ENCODE measurements at places on chromosomes 2 and 18.
A peak's percentile ranks its signal among the peaks of the same experiment; 100 is the strongest.

- DNase-seq = no peak
These were observed 473 bp downstream of the ELMOD3 start for GRCh38 chr2:85355073-85355410.

DNA sequence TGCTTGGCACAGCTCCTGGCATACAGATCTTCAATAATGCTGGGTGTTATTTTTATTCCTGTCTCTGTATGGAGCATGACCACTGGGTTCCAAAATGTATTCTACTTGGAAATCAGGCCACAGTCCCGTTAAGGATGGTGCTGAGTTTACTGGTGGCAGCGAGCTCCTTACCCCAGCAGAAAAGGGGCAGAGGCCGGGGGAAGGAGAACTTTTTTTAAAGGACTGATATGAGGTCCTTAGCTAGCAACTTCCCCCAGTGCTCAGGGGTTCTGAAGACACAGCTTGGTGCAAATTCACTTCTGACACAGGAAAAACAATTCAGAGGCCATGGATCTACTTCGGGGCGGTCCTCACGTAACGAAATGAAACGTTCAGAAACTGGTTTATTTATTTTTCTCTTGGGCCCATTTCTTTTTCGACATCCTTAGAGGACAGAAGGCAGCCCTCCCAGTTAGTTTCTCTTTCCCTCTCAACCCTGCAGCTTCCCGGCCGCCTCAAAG lies 872 bp downstream of the RDH14 start:
- DNase-seq = no peak

GRCh38 chr2:105903051-105903674 lies 158.5 kb downstream of the NCK2 start:
- peak; percentile 93 for DNase-seq

GRCh38 chr2:45602624-45603023 lies 8.4 kb downstream of the SRBD1 start:
- no peak for DNase-seq

DNA sequence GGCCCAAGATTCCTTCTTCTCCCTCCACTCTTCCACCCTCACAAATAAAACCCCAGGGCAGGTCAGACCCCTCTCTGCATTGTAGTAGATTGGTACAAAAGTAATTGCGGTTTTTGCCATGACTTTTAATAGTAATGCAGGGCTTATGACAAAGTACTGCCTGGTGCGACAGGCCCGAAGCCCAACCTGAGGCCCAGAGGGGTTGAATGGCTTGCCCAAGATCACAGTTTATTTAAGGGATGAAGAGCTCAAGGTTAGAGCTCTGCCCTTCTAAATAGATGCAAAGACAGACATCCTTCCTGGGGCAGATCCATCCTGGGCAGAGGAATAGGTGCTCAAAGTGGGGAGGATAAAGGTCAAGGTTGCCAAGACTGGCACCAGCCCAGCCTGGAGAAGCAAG lies 899 bp upstream of the PSTPIP2 start:
- DNase-seq = no peak

Data from myocyte (in vitro differentiated cells).